ENCODE measurements at places on chromosomes 11 and 22. TPM values are rescaled to one million over a fixed set of nuclear protein-coding genes. Genes with fewer than 3 reads are reported as not detected.

OR51I1 gene
- not detected for total RNA-seq

POU2F3 gene
- total RNA-seq = 0.19 TPM

SLC7A4 gene
- 0.51 TPM for total RNA-seq

NLRP10 gene
- not detected for total RNA-seq

FAM227A gene
- 0.27 TPM for total RNA-seq

PTPN5 gene
- 0.27 TPM for total RNA-seq

RIC3 gene
- total RNA-seq = 11.7 TPM

DDI1 gene
- total RNA-seq = not detected

Measured in Right ventricle myocardium inferior (tissue), 1 donor.